ENCODE measurements at places on chromosomes 16 and 17. TPM values are rescaled to one million over a fixed set of nuclear protein-coding genes. Genes with fewer than 3 reads are reported as not detected.

Gene GLIS2
- total RNA-seq, result 8.4 TPM

Gene MED13
- 75.1 TPM for total RNA-seq

Gene ATP2A1
- total RNA-seq, result 0.64 TPM

Gene ARHGAP44
- total RNA-seq, result 1.7 TPM

Gene KRTAP4-9
- total RNA-seq, result not detected

Gene ITGAD
- 19.3 TPM for total RNA-seq

Gene CCDC78
- 6.3 TPM for total RNA-seq

Gene GPRC5B
- total RNA-seq, result 8.6 TPM

Gene CIBAR2
- total RNA-seq, result not detected

Gene CACNA1G
- total RNA-seq, result 0.59 TPM

Gene ZMYND15
- 11.5 TPM for total RNA-seq

Gene CLEC19A
- not detected for total RNA-seq

Gene CES5A
- total RNA-seq, result not detected

Gene VAT1L
- total RNA-seq, result not detected

Gene PPP1R1B
- not detected for total RNA-seq

Gene CD300LB
- 1.2 TPM for total RNA-seq

Gene SCNN1G
- total RNA-seq, result not detected

Gene PEX12
- total RNA-seq, result 4.0 TPM

Gene CALB2
- total RNA-seq, result not detected

Gene TBX2
- total RNA-seq, result 42.2 TPM

Gene B4GALNT2
- total RNA-seq, result 0.21 TPM

Gene KCNJ16
- total RNA-seq, result 1.6 TPM

Gene PITPNC1
- total RNA-seq, result 33.8 TPM

Gene NKD1
- total RNA-seq, result 9.8 TPM
